ENCODE measurements at places on chromosomes 12 and 14.

DNA sequence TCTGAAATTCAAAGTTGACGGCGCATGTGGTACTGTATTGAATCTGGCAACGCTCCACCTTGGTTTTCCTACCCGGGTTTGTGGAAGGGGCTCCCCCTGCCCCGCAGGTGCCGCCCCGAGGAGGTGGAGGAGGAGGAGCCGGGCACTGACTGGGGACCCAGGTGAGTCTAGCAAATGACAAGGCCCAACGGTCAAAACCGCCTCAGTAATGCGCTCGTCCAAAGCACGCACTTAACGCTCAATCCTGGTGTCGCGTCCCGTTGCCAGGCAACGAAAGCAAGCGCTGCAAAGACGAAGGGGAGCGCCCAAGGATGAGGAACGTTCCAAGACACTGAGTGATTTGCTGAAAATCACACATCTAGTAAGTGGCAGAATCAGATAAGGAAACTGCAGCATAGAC, 24.0 kb upstream of the CLEC4E start:
- DNase-seq, result peak; percentile 18

- DNase-seq, result no peak
These were observed 216.2 kb downstream of the DUSP6 start for GRCh38 chr12:89135976-89136634.

DNA sequence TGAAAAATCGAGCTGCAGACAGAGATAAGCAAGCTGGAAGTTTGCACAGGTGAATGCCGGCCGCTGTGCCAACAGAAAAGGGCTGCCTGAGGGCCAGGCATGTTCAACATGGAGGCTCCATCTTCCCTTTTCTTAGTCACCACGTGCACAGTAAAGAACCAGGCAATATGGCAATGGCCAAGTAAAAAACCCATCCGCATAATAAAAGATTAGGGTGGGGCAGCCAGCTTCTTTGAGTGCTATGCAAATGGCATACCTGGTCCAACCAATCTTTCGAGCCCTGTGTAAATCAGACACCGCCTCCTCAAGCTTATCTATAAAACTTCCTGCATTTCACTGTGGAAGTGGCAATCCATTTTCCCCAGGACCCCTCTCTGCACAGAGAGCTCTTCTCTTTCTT, 16.7 kb downstream of the PNP start:
- no peak for DNase-seq

DNA sequence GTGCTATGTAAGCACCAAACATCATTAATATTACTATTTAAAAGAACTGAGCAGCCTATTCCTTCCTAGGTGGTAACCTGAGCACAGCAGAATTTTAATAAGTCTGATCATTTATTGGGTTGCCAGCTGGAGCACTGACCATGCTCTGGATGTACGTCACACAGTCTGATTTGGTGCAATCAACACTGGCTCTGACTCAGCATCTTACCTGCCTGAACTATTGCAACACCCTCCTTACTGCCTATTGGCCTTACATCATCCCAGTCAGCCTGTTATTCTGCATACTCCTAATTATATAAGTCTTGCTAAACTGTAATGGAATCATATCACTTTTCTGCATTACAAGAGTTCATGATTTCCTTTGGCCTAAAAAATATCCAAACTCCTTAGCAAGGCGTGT, 149.7 kb downstream of the PTPRO start:
- DNase-seq, result no peak

GRCh38 chr12:68376901-68377300, 44.7 kb upstream of the MDM1 start:
- DNase-seq, result no peak

DNA sequence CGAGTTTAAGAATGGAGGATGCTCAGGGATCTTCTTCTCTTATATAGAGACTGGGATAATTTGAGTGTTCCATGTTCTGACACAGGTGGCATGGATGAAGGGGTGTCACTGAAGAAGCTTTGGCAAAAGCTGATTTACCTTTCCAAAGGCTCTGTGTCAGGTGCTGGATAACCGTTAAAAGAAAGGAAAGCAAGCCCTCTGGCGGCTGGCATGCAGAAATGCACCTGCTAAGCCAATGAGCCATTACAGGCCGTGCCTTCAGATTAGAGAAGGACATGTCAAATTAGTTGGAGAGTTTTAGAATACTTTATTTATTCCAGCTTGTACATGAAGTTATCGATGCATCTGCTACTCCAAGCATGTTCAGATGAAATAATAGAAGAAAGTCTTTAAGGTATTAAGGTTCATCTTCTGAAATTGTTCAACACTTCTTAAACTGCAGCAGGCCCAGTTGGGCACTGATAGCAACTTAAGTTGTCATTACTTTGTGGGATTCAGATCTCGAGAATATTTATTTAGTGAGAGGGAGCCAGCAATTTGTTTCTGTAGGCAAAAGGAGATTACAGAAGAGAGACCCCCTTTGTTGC, 678.2 kb downstream of the NRXN3 start:
- DNase-seq, result peak; percentile 34

- DNase-seq, result no peak
These were observed 13.5 kb upstream of the TESPA1 start for GRCh38 chr12:54997929-54998522.
